Mucosa of gallbladder (tissue), 1 donor: ENCODE measurements at places on chromosomes 11 and 22.

DNA sequence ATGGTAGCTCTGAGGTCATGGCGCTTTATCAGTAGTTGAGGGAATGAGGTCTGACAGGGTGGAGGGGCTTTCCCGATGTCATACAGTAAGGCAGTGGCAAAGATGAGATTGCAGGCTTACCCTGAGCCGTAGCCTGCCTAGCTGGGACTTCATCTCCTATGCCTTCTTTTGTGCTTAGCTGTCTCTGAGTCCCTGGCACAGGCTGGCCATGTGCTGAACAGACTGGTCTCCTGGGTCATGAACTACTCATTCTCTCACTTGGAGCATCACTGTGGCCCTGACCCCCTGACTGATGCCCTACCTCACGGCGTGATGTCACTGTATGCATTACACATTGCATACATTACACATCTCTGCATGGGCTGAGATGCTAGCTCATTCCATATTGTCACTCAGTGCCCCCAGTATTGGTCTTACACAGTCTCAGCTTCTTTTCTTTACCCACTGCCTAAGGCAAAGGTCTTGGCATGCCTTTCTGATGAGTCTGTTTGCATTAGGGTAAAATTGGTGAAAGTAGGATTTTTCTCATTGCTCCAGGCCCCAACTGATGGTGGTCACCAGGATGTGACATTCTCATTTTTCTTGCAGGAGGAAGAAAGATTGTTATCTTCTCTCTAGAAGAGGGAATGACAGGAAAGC is 389.4 kb upstream of the CADM1 start:
- DNase-seq, result no peak

DNA sequence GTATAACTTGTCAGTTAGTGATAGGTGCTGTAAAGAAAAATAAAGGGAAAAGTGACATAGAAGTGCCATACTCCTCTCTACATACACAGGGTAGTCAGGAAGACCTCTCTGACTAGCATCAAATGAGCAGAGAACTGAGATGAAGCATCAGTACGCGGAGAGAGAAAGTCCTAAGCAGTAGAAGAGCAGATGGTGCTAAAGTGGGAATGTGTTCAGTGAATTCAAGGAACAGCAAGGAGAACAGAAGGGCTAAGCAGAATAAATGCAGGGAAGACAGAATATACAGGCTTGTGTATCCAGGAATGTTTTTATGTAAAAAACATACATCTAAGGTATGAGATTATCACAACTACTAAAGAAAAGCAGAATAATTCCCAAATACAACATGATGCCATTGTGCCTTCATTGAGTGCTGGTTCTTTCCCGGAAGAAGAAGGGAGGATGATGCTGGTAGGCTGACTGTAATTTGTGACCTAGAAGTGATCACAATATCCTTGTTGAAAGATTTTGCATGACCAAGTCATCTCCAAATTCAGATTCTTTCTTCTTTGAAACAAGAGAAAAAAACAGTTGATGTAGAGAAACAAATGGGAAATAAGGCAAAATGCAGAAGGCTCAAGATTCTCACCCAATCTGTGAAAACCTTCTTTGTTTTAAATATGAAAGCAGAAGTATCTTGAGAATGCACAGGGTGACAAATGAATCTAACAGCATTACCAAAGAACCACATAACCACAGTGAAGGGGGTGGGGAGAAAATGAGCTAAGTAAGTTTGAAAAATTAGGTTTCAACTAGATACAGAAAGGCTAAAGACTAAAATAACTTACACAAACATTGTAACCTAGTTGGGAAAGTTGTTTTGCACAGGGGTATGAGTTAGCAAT is 20.5 kb downstream of the MRE11 start:
- DNase-seq, result no peak

DNA sequence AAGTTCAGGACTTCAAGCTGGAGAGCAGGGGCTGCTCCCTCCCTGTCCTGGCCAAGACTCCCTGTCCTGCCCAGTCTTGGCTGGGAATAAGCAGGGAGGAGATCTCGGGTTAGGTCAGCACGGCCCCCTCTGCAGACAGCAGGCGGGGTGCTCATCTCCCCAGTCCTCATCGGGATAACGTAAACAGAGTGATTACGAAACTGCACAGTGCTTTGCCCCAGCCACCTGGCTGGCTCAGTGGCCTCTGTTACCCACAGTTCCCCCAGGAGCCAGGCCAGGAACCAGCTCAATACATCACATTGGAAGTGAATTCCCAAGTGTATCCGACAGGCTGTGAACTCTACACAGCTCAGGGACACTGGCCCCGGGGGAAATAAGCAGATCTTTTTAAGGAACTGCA is 42.7 kb upstream of the KCNJ11 start:
- no peak for DNase-seq

GRCh38 chr11:38927993-38928392 is 2330.0 kb upstream of the RAG2 start:
- DNase-seq, result no peak

DNA sequence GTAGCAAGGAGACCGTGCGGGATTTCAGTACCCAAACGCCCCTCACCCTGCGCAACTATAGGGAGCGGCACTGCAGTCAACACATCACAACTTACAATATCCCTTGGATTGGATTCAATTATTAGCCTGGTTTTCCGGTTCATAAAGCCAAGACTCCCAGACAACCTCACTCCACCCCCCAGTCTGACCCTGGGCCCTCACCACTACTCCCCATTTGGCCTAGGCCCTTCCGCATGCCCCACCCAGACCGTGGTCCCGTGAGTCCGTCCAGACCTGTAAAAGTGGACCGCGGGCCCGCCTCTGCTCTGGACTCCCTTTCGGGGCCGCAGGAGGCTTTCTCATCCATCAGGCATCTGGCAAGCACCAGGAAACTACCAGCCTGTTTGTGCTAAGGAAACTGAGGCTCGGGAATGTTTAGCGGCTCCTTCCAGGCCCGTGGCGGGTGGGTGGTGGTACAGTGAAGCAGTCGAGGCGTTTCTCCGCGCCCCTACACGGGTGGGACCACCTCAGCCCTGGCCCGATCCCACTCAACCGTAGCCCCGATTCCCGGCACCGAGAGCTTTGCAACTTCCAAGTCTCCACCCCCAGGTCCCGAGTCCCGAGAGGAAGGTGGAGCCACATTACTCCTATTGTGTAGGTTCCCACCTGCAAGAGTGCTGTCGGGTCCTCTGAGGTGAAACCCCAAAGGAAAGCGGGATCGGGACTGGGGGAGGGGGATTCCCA is 679 bp upstream of the DPP3 start:
- peak; percentile 15 for DNase-seq

DNA sequence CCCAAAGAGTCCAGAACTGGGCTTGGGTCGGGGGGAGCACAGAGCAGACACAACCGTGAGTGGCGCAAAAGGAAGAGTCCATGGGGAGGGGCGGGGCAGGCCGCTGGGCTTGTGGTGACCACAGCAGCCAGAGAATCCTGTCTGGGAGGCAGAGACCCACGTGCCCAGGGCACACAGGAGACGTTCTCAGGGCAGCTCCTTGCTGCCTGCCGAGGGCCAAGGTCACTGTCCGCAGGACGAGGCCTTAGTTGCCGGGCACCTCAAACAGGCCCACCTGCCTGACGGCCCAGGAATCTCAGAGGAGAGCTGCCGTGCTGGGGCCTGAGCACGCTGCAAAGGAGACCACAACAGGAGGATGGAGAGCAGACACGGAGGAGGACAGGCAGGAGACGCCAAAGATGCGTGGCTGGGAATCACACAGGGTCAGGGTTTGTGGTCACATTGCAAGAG is 87.8 kb downstream of the MYEOV start:
- DNase-seq, result no peak

- no peak for DNase-seq
Observed at GRCh38 chr11:36566407-36567053, 1.3 kb upstream of the RAG1 start.
